ENCODE measurements at places on chromosomes 4 and X.

GRCh38 chrX:132676561-132677186, 187.8 kb upstream of the MBNL3 start:
- no peak for DNase-seq

DNA sequence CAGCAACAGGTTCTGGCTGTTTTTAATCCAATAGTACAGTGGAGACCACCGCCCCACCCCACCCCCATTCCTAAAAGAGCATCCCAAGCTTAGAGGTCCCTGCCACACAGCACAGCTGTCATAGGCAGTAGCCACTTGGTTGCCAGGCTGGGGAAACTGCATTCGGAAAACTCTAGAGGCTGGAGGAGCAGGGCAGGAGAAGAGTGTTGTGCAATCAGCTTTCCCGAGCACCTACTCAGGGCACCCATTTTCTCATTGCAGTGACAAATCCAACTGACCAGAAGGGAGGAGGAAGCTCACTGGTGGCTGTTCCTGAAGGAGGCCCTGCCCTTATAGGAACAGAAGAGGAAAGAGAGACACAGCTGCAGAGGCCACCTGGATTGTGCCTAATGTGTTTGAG, 1.1 kb downstream of the CXCL1 start:
- DNase-seq = no peak

- DNase-seq = no peak
Observed at GRCh38 chrX:40158036-40158706, 60.4 kb upstream of the BCOR start.

GRCh38 chrX:39331082-39331704, 529.9 kb downstream of the MID1IP1 start:
- no peak for DNase-seq

GRCh38 chrX:41689711-41690110, 938 bp downstream of the GPR34 start:
- DNase-seq = no peak

GRCh38 chr4:112270051-112270450, 15.7 kb downstream of the TIFA start:
- DNase-seq = no peak

All from activated CD4-positive, alpha-beta T cell treated with anti-CD3 and anti-CD28 coated beads, Interleukin-2, amount 50 U/mL, for 1 hour (primary cell).